ENCODE measurements at places on chromosomes 11 and 22.

- no peak for DNase-seq
These were observed 90.5 kb upstream of the VPREB1 start for GRCh38 chr22:22154040-22154439.

DNA sequence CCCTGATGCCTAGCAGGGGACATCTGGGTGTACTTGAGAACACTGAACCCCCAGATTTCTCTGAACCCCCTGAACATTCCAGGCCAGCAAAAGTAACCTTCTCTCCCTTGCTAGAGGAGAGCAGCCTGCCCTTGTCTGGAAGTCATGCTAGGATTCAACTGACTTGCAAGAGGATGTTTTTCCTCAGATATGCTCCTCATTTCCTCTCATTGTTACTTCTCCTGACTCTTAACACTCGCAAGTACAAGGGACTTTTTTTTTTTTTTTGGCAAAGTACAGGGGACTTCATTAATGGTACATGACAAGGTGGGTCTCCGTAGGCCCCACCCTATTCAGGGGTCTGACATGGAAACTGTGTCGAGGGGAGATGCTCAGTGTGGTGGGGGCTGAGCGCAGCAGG is 6.3 kb upstream of the MCHR1 start:
- DNase-seq, result no peak

DNA sequence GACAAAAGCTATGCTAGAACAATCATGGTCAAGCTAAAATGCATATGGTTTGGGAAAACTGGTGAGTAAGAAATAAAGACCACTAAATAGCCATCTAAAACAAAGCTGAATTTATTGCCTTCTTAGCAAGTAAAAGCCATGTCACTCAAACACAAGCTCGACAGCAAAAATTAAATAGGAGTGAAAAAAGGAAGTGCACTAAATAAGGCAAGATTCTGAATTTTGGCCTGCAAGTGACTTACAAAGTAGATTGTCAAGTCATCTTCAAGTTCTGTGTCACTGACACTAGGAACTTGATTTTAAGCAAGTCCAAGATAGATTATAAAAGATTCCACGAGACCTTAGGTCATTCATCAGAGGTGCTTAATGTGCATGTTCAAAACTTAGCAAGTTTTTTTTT is 27.4 kb downstream of the TUG1 start:
- DNase-seq, result no peak

DNA sequence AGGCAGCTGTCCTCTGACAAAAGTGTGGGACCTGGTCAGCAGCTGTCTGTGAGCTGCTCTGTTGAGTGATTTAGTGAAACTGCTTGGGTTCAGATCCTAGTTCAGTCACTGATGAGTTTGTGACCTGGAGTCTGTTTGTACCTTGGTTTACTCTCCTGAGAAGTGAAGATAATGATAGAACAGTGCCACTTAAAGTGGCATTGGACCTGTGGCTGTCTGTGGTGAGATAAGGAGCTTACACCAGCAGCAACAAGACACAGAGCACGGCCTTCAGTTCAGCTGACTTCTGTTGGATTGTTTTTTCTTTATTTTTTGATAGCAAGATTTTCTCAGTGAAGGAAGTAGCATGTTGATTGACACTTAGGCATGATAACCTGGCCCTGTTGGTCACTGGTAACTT is 46.2 kb upstream of the CTTN start:
- DNase-seq, result no peak

DNA sequence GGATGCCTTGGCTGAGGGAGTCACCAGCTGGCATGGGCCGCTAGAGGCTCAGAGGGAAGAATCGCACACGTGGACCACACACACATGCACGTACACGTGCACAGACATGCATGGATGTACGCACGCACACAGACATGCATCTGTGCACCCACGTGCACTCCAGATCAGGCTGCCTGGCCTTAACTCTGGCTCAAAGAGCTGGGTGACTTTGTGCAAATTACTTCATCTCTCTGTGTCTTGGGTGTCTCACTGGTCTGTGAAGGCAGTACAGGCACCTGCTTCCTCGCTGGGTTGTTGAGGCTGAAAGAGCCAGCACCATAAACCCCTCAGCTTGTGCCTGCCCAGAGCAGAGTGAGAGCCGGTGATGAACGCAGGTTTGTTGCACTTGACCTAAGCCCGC is 28.7 kb downstream of the TMPRSS6 start:
- DNase-seq, result no peak

- DNase-seq, result no peak
These were observed 149.6 kb upstream of the SYT13 start for GRCh38 chr11:45435706-45436105.

GRCh38 chr22:20102203-20102780 is 13.6 kb upstream of the RANBP1 start:
- DNase-seq, result no peak

DNA sequence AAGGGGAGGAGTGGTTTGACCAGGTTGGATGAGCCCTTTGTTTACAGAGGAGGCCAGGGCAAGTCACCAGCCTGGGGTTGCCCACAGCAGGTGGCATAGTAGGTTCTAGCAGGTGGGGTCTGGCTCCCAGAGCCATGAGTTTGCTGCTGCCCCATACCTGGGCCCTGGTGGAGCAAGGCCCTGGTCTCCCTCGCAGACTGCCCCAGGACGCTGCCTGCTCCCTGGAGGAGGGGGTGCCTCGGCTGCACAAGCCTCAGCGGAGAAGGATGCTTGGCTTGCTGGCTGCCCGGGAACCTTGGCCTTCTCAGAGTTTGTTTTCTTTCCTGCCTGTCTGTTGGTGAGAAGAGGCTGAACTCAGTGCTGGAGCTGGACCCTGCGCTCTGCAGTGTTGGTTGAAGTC is 54.9 kb downstream of the LRP5 start:
- no peak for DNase-seq

- no peak for DNase-seq
These were observed at the start of gene HTR3A for GRCh38 chr11:113974741-113975470. Gene HTR3A (plus strand): TSS chr11:113975108. CDS start chr11:113975326, 218 bp downstream.

DNA sequence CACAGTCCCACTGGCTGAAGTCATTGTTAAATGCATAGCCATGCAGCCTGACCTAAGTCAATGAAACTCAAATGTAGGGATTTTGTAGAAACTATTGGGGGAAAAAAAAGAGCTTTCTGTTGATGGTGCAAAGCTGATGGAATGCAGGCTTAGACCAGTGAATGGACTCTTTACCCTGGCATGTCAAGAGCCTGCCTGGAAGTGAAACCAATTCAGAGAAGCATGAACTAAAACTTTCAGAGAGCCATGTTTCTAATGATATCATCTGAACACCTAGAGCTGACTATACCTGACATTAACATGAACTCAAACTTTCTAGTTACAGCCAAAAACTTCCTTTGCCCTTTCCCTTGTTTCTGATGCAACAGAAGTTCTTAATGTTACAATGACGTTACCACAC is 89.0 kb downstream of the APIP start:
- DNase-seq, result no peak

GRCh38 chr11:130278151-130278550 is 36.6 kb downstream of the ZBTB44 start:
- DNase-seq, result no peak

DNA sequence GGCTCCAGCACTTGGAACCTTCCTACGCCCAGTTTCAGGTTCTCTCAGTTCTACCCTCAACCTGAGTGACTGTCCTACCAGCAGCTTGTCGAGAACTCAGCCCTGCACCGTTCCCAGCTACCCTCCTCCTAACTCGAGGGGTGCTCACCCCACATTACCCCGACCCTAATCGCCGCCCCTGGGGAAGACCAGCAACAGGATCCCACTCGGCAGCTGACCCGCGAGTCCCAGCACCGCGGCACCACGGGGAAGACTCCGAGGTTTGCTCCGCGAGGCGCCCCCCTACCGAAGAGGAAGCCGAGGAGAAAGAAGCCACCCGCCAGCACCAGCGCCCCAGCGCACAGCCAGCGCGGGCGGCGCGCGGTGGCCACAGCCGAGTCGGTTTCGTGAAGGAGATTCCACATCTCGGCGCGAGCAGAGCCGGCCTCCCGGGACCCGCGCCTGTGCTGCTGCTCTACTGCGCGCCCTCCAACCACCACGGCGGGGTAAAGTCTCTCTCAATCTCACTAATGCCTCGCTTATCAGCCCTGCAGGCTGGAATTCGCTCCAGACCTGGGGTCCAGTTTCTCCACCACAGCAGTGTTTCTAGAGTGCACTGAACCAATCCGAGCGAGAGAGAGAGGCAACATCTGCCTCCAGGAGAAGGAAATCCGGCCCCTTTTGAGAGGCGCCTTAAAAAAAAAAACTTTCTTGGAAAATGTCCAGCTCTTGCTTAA is at the start of gene FOLH1:
FOLH1 (minus strand) TSS at position 597 of the 716 bp plus-strand sequence; CDS start at position 404, 193 bp downstream.
- no peak for DNase-seq

DNA sequence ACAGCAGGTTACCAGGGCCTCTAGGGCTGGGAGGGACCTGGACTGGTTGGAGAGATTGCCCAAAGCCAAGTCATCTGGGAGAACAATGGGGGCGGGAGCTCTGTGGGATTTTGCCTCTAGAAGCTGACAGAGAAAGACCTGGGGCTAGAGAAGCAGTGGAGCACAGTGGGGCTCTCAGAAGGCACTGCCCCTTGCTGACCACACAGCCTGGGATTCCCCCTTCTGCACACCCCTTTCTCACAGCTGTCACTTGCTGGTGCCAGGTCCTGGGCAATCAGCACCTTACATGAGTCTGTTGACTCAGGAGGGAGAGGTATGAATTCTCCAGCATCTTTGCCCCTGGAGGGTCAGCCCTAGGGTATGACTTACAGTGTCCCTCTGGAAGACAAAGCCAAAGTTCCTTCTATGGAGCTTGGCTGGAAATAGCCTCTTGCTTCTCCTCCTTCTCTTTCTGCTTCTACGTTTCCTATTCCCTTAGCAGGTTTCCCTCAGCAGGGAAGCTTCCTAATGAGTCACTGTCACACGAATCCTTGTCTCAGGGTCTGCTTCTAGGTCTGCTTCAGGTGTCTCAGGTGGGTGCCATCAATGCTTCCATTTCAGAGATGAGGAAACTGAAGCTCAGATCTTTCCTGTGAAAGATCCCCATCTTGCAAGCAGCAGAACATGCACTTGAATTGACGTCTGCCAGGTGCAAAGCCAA is 27.0 kb downstream of the GDPD5 start:
- DNase-seq, result no peak

DNA sequence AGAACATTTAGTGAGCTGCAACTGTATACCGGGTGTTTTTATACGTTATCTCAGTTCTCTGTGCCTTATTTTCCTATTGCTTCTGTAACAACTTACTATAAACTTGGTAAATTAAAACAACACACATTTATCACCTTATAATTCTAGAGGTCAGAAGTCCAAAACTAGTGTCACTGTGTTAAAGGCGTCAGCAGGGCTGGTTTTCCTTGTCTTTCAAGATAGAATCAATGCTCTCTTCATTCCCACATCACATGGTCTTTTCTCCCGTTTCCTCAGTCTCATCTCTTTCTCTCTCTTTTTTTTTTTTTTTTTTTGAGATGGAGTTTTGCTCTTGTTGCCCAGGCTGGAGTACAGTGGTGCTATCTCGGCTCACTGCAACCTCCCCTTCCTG is 36.1 kb downstream of the MB start:
- no peak for DNase-seq

All from esophagus squamous epithelium (tissue), 5 donors.